Smooth muscle cell of the pulmonary artery (primary cell): ENCODE measurements at places on chromosomes 3 and 15. TPM values are rescaled to one million over a fixed set of nuclear protein-coding genes. Genes with fewer than 3 reads are reported as not detected.

Gene PIGZ
- 3.4 TPM in 2 replicates for total RNA-seq

Gene FOXB1
- not detected in 2 replicates for total RNA-seq

Gene WNT5A
- 12.4 and 80.7 TPM in 2 replicates for total RNA-seq

Gene SKOR1
- 0.07 and 0.17 TPM in 2 replicates for total RNA-seq

Gene RBMS3
- 59.6 and 68.2 TPM in 2 replicates for total RNA-seq

Gene GPR149
- not detected in 2 replicates for total RNA-seq
